Kidney epithelial cell (primary cell): ENCODE measurements at places on chromosomes 6 and 20. TPM values are rescaled to one million over a fixed set of nuclear protein-coding genes. Genes with fewer than 3 reads are reported as not detected.

Gene SYCP2L
- total RNA-seq: 0.71 and 2.5 TPM in 2 replicates

Gene TFAP2C
- total RNA-seq: 0.17 and 0.41 TPM in 2 replicates

Gene BMP2
- total RNA-seq: 16.2 and 17.2 TPM in 2 replicates

Gene PLN
- not detected in 2 replicates for total RNA-seq

Gene GLP1R
- total RNA-seq: 0.17 TPM in 1 of 2 replicates, not detected in the other

Gene ENPP1
- 1.2 and 1.3 TPM in 2 replicates for total RNA-seq

Gene MAP7
- total RNA-seq: 16.0 and 17.6 TPM in 2 replicates

Gene ZNF311
- total RNA-seq: 2.6 and 2.7 TPM in 2 replicates

Gene DEFB128
- total RNA-seq: not detected in 2 replicates

Gene RNF5
- total RNA-seq: 76.8 and 90.1 TPM in 2 replicates

Gene BPIFB4
- not detected in 2 replicates for total RNA-seq
